ENCODE measurements at places on chromosomes 6 and 20. TPM values are rescaled to one million over a fixed set of nuclear protein-coding genes. Genes with fewer than 3 reads are reported as not detected.

The INSM1 gene
- total RNA-seq = not detected

- no peak for DNase-seq
Measured at GRCh38 chr20:22466447-22467171, 117.8 kb downstream of the FOXA2 start.

- no peak for DNase-seq
Measured at GRCh38 chr6:112253498-112253840, 898 bp downstream of the LAMA4 start.

The SCGN gene
- total RNA-seq = not detected

The CCM2L gene
- not detected for total RNA-seq

DNA sequence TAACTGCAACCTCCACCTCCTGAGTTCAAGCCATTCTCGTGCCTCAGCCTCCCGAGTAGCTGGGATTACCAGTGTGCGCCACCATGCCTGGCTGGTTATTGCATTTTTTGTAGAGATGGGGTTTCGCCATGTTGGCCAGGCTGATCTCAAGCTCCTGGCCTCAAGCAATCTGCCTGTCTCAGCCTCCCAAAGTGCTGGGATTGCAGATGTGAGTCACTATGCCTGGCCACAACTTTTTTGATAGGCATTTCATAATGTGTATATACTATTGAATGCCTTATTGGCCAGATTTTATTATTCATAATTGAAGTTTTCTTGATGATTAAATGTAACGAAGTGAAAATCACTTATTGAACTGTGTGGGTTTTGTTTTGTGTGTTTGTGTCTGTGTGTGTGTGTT lies 27.9 kb downstream of the FIG4 start:
- DNase-seq = peak; percentile 38

DNA sequence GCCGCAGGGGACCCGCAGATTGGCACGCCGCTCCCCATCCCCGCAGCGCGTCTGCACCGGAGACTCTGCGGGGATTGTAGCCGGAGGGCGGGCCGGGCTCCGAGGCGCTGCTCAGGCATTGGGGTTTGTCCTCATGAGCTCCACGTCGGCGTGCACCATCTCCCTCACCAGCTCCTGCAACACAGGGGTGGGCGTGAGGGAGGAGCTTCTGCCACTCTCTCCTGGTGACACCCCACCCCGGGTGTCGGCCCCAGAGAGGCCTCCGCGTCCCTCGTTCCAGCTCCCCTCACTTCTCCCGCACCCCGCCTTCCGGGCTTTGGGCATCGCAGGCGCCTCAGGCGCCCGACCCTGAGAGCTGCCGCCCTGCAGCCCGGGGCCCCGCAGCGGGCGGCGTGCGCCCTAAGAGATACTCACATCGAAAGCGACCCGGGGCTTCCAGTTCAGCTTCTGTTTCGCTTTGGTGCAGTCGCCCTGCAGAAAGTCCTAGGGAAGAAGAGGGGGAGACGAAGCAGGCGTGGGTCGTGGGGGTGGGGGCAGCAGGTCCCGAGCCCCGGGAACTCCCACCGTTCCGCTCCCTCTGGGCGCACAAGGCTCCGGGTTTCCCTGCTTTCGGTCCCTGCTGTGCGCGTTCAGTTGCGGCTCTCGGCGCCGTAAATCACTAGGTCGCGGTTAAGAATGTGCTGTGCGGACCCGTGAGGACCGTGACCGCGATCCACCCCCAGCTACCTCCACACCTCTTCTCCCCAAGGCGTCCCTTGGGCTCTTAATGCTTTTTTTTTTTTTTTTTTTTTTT lies 14.5 kb downstream of the FOXC1 start:
- no peak for DNase-seq

DNA sequence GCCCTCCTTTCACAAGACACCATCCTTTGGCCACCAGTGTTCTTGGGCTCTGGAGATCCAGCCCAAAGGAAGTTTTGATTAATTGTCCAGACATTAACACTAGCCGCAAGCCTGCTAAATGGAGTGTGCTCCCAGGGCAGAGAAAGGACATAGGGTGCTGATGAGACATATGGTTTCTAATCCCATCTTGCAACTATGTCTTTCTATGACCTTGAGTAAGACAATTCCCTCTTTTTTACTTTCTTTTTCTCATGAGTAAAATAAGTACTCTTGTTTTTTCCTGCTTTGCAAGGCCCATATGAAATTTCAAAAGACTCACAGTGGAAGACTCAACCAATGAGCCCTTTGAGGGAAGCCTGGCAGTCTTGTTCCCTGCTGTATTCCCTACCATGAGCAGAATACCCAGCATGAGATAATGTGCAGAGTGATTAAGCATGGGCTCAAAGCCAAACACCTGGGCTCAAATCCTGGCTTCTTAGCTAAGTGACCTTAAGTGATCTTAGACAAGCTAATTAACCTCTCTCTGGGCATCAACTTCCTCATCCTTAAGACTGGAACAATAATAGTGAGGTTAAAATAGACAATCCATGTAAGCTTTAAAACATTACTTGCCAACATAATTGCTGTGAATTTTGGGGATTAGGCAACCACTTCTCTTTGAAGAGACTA lies at the start of gene WFDC10B:
Gene WFDC10B, minus strand, starts transcription at position 51 of the 669 bp plus-strand sequence. CDS start 19,027 bp downstream, outside the sequence.
- DNase-seq = peak; percentile 2

All from MCF 10A (cell line).